NCI-H1105 treated with DMSO at 0.1 percent for 48 hours (cell line): ENCODE measurements at places on chromosomes 13 and 19.

- no peak for DNase-seq
These were observed 271.9 kb downstream of the SLITRK6 start for GRCh38 chr13:85527316-85527715.

DNA sequence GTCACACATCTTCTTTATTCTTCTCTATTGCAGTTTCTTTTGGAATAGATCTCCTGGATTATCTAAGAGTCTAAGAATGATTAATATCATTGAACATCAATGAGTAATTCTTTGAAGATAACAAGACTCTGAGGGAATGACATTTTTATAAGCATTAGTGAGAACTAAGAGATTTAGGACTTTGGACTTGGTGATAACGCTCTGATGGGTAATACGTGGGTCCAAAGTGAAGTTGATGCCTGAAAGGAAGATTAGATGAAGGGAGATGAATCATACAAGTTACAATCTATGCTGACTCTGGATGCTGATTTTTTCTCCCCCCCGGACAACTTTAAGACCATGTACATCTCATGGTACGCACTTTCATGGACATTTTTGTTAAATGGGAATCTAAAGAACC lies 364.5 kb downstream of the GPC5 start:
- no peak for DNase-seq

DNA sequence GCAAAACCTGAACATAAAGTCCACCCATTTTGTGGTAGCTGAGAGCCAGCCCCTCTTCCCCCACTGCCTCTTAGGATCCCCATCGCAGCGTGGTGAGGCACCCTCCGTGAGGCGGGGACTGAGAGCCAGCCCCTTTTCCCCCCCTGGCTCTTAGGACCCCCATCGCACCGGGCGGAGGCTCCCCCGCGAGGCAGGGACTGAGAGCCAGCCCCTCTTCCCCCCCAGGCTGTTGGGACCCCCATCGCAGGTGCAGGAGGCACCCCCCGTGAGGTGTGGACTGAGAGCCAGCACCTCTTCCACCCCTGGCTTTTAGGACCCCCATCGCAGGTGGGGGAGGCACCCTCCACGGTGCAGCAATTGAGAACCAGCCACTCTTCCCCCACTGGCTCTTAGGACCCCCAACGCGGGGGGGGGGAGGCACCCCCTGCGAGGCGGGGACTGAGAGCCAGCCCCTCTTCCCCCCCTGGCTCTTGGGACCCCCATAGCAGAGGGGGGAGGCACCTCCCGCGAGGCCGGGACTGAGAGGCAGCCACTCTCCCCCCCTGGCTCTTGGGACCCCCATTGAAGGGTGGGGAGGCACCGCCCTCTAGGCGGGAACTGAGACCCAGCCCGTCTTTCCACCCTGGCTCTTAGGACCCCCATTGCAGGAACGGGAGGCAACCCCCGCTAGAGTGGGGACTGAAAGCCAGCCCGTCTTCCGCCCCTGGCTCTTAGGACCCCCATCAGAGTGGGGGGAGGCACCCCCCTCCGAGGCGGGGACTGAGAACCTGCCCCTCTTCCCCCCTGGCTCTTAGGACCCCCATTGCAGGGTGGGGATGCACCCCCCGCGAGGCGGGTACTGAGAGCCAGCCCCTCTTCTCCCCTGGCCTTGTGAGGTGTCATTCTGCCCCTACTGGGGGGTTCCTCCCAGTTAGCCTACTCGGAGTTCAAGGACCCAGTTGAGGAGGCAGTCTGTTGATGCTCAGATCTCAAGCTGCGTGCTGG lies 366.4 kb upstream of the SPRY2 start:
- no peak for DNase-seq

DNA sequence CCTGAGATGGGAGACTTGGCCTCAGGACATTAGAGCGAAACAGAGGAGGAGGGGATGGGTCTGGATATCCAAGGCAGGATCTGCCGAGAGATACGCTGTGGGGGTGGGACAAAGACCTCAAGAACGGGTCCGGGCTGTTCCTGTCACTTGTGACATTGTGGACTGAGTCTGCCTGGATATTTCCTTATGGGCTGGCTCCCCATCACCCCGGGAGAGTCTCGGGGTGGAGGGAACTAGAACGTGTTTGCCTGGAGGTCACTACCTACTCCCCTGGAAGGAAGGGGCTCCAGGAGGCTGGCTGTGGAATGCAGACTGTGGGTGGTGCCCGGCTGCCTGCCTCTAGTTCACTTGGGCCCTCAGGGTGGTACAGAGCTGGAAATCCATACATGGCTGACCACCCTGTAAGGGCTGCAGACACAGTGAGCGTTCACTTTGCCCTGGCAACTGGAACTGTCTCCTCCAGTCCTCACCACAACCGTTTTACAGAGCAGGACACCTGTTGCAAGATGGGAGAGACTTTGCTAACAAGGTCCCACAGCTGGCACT lies 26.4 kb downstream of the DNM2 start:
- DNase-seq: no peak

DNA sequence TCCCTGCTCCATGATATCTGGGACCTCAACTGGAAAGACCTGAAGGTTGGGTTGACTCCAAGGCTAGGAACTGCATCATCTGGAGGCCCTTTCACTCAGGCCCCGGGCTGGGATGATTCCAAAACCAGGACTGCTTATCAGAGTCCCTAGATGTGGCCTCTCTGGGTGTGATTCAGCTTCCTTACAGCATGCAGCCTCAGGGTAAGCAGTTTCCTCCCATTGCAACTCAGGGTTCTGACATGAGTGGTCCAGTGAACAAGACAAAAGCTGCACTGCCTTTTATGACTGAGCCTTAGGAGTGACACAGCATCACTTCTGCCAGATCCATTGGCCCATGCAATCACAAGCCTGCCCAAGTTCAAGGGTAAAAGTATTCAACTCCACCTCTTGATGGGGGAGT lies 502.8 kb downstream of the COG6 start:
- DNase-seq: no peak
